H9 (cell line): ENCODE measurements at places on chromosomes 3 and 15. TPM values are rescaled to one million over a fixed set of nuclear protein-coding genes. Genes with fewer than 3 reads are reported as not detected.

Gene ABI3BP
- 0.26 and 0.28 TPM in 2 replicates for total RNA-seq

Gene CPNE9
- total RNA-seq: 3.5 and 3.8 TPM in 2 replicates

Gene CPLX3
- not detected in 2 replicates for total RNA-seq

Gene GOLGA8G
- not detected in 2 replicates for total RNA-seq

Gene GPR156
- total RNA-seq: 1.4 and 1.8 TPM in 2 replicates

Gene GP5
- total RNA-seq: not detected in 2 replicates

Gene GOLGA6L9
- 3.9 TPM in 2 replicates for total RNA-seq

Gene SPINT1
- 129 and 130 TPM in 2 replicates for total RNA-seq

Gene XYLB
- 2.4 and 2.6 TPM in 2 replicates for total RNA-seq

Gene ARHGAP31
- total RNA-seq: 2.2 and 2.4 TPM in 2 replicates

Gene POLR2M
- total RNA-seq: 59.8 and 67.3 TPM in 2 replicates

Gene CCR3
- total RNA-seq: not detected in 2 replicates

Gene NOX5
- 0.04 TPM in 1 of 2 replicates, not detected in the other for total RNA-seq

Gene ISL2
- 0.15 and 0.33 TPM in 2 replicates for total RNA-seq

Gene PLCL2
- 30.5 and 32.1 TPM in 2 replicates for total RNA-seq

Gene MELTF
- 8.8 and 9.2 TPM in 2 replicates for total RNA-seq
